MCF 10A (cell line): ENCODE measurements at places on chromosomes 16 and 17. TPM values are rescaled to one million over a fixed set of nuclear protein-coding genes. Genes with fewer than 3 reads are reported as not detected.

BICDL2 gene
- total RNA-seq: 0.23 and 0.39 TPM in 2 replicates

DNA sequence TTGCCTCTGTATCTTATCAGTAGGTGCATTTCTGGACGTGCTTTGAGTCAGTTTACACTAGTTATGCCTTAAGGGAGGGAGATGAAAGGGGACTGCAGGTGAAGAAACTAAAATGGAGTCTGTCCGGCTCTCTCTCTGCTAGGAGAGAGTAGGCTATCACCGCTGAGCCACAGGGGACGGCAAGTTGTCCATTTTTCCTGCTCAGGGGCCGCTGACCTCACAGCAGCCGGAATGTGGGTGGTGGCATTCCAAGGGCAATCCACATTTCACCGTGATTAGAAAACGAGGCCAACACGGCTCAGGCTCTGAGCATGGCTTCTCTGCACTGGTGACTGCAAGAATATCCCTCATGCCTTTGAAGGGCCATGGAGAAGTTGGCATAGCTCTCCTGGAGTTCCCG, 19.0 kb upstream of the KLHDC4 start:
- DNase-seq: no peak

CYB5D1 gene
- total RNA-seq: 23.1 and 23.2 TPM in 2 replicates

GRCh38 chr16:28880589-28880915, 2.3 kb downstream of the ATP2A1 start:
- no peak for DNase-seq

RAB37 gene
- total RNA-seq: not detected in 2 replicates

PROCA1 gene
- 0.86 and 1.1 TPM in 2 replicates for total RNA-seq

DNA sequence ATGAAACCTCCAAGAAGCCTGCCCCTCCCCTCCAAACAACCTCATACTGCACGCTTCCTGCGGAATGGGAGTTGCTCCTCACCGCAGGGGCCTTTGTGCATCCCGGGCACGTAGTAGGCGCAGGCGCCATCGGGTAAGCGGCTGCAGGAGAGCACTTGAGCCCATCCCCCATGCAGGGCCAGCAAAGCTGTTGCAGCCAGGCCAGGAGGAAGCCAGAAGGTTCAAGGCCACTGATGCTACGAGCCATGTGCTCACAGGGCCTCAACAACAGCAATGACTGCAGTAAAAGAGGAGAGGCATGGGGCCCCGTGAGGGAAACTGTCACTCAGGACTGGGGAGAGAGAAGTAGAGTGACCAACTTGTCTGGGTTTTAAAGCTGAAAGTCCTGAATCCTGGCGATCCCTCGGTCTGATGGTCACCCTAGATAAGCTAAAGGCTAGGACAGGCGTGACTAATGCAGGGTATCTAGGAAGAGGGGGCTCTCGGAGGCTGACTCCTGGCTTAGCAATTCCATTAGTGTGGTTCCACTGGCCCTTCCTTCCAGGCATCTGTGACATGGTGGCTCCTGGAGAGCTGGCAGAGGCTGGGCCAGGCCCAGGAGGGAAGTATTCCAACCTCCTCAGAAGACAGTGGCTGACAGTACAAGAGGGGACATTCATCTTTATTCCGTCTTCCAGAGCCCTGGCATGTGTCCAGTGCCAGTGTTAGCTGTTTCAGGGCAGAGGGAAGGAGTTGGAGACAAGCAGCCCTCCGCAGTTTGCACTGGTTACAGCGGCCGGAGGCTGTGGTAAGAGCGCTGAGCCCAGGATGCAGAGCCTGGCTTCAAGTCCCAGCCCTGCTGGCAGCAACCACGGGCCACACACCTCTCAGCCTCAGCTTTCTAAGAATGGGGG, 20.8 kb downstream of the GOSR2 start:
- DNase-seq: no peak

GRCh38 chr16:55605754-55606336, 39.4 kb downstream of the CAPNS2 start:
- DNase-seq: peak; percentile 31

GRCh38 chr17:693791-694638, 20.6 kb downstream of the VPS53 start:
- peak; percentile 78 for DNase-seq

- peak; percentile 85 for DNase-seq
Measured at GRCh38 chr16:57677622-57678369, 9.7 kb downstream of the ADGRG3 start.

DNA sequence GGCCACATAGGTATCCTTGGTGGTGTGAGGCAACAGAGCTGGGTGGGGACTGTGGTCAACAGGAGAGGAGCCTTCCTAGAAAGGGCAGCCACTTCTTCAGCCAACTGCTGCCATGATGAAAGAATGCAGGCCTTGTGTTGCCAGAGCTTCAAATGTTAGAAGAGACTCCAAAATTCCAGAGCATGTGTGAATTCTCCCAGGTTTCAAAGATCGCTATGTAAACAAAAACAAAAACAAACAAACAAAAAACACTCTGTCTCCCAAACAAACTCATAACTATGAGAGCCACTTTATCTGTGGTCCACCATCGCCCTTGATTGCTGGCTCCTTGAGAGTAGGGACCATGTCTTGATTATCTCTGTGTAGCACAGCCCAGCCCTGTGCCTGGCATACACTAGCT, 55.5 kb upstream of the ZNF423 start:
- no peak for DNase-seq

- DNase-seq: no peak
Measured at GRCh38 chr17:8142158-8142886, 9.9 kb downstream of the PER1 start.

- no peak for DNase-seq
Measured at GRCh38 chr17:29840884-29841283, 89.1 kb downstream of the SSH2 start.

DNA sequence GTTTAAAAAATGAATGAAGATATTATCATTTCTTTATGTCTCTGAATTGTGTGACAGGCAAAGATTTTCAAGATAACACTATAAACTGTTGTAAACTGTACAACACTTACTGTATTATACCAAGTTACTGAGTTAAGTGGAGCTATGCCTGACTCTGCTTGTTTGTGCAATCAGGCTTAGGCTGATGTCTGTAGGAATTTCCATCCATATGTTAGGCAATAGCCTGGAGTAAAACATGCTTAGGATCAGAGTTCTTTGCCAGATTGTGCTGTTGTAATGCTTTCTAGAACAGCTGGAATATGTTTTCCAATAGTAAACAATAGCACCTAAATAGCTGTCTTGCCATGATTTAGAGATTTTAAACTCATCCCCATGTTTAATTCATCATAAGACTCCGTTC, 1496.7 kb downstream of the CDH11 start:
- peak; percentile 22 for DNase-seq

RHBDL3 gene
- total RNA-seq: not detected in 2 replicates

DNA sequence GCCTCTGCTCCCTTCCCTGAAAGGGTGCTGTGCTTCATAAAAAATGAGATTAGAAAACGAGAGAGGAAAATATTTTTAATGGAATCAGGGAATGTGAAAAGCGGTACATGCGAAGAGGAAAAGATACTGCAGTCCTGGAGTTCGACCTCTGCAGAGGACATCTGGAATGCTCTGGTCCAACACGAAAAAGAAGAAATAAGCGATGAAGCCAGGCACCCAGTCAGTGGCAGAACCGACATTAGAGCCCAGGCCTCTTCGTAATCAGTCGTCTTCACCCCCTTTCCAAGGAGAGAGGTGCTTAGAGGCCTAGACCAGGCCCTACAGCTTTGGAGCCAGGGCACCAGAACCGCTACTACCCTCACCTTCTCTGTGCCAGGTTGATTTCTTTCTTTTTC, 459 bp upstream of the MARCHF10 start:
- no peak for DNase-seq

DNA sequence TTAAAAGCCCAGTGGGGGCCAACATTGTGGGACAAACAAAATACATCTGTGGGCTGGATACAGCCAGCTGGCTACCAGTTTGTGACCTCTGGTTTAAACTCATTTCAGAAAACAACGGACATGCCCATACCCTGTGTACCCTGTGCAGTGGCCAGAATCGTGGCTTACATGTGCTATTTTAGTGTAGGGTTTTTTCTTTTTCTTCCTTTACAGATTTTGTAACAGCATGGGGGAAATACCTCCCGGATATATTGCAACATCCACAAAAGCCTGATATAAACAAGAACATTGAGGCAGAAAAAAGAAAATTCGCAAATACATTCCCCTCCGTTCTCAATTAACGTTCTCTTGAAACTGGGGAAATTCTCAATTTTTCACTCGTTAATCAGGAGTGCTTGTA, 7.3 kb downstream of the HS3ST4 start:
- DNase-seq: no peak

CES5A gene
- not detected in 2 replicates for total RNA-seq

ORAI3 gene
- total RNA-seq: 16.2 and 21.2 TPM in 2 replicates

DNA sequence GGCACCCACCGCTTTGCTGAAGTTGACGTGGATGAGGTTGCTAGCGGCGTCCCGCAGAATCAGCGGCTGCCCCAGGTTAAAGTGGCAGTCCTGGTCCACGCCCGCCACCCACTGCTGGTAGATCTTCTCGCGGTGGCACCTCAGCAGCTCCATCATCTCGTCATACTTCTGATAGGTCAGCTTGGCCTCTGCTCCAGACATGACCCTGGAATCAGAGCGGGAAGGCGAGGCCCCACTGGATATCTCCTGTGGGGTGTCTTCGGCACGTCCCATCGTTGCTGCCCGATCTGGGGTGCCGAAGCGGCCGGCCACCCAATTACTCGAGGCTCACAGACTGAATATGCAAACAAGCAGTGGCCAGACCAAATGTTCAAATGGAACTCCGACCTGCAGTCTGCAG, 16.5 kb downstream of the DNAH17 start:
- no peak for DNase-seq

GRCh38 chr17:42072323-42073187, 22.2 kb upstream of the C17orf113 start:
- DNase-seq: no peak

DNA sequence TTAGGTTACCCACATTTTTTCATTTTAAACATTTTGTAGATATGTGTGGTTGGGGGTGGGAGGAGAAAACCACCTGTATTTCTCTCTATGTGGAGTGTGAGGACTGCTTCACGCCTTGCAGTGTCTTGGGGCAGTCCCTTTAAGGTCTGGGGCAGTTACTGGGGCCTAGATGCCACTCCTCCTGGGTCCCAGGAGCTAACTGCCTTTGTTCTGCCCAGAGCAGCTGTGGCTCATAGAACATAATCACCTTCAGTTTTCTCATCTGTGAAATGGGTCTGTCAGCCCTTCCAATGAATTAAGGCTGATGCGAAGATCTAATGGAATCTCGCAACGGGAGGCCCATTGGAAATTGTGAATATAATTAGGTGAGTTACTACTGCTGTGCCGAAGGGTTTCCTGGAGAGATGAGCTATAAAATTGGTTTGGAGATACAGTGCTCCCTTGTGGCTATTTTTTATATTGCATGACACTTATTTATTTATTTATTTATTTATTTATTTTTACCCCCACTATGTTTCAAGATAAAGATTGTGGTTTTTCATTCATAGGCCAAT, 22.9 kb downstream of the DHRS7C start:
- peak; percentile 57 for DNase-seq

DNA sequence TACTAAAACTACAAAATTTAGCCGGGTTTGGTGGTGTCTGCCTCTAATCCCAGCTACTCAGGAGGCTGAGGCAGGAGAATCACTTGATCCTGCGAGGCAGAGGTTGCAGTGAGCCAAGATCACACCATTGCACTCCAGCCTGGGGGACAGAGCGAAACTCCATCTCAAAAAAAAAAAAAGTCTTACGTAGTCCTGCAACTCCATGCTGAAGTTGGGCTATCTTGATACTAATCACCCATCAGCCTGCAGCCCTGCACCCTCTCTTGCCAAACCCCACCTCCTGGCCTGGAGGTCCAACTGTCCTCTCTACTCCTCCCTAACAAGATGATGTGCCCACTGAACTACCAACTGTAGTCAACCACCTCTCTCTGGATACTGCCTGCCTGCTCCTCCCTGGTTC, 4.8 kb downstream of the TMEM170A start:
- no peak for DNase-seq

DNA sequence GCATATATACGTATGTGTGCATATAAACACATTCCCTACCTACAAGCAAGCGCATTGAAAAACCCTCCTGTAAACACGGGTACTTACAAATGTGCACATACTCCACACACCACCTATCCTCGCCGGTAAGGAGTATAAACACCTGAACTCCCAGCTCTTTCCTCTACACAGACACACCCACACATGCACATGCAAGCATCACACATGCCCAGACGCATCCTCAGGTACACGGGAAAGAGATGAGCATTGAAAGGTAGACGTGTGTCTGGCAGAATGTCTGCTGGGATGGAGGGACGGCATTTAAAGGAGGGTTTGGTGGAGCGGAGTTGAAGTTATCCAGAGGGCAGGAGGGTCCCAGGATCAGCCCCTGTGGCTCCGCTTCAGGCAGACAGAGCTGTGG, 4.7 kb upstream of the SMTNL2 start:
- no peak for DNase-seq

ARHGAP44 gene
- 0.42 and 1.3 TPM in 2 replicates for total RNA-seq

DNA sequence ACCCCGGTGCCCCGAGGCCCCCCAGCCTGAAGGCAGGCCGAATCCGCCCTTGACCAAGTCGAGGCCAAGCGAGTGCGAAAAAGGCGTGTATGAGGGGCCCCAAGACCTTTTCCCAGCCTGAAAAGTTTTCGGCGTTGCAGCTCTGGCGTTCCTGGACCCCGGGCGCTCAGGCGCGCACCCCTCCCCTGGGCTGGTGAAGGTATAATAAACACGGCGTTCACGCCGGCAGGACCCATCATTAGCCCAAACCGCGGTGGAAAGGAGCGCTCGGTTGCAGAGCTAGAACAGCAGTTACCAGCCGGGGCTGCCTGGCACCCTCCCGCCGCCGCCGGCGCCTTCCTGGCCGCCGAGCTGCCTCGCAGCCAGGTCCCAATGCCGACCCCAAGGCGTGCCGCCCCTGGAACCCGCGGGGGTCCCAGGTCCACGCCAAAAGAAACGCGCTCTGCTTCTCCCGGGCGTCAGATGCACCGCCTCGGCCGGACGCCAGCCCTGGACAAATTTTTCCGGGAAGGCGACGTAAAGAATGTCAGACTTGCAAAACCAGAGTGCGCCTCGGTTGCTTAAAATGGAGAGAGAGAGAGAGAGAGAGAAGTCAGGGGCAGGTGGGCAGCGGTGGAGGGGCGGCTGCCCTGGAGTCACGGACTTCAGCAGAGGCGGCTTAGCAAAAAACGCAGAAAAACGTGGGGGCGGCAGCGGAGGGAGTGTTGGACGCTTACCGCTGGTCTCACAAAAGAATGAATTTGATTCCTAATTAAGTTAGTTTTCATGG, 11.5 kb upstream of the FOXF1 start:
- DNase-seq: no peak

DNA sequence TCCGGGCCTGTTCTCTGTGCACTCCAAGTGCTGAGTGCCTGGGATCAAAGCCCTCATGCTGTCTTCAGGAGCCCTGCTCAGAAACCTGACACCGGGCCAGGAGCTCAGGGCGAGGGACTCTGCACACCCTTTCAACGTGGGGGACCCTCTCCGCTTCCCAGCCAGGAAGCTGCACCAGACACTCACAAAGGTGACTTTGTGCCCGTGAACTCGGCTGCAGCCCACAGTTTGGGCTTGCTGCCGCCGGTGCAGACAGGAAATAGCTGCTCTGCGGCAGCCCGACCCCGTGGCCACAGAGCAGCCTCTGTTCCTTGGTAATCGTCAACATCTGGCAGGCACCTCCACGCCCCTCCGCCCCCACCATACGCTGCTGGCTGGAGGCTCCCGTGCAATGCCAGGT, 93.4 kb upstream of the METRNL start:
- DNase-seq: no peak

GRCh38 chr17:13474073-13474800, 127.5 kb downstream of the HS3ST3A1 start:
- DNase-seq: no peak

C16orf92 gene
- total RNA-seq: not detected in 2 replicates

GRCh38 chr17:27733773-27734172, 66.6 kb downstream of the NOS2 start:
- DNase-seq: no peak

- DNase-seq: no peak
Measured at GRCh38 chr16:86509759-86510464, 415 bp upstream of the FOXF1 start.

- no peak for DNase-seq
Measured at GRCh38 chr17:31390748-31391495, 553 bp upstream of the RAB11FIP4 start.
